Cortex of kidney (tissue), 1 donor: ENCODE measurements at places on chromosomes 2 and 18.

DNA sequence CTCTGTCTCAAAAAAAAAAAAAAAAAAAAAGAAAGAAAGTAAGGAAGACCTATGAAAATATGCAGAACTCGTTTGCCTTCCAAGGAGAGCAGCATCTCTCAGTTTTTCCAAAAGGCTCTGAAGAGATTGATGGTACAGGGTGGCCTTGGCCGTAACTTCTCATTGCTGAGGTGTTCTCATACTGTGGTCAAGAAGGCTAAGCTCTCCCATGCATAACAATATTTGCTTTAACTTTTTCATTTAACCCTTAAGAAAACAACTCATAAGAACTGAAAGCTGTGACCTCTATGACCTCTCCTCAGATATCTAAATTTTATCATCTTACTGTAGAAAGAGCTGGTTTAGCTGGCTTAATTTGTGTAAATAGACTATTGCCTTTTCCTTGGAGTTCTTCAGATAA, 37.1 kb upstream of the GATA6 start:
- DNase-seq = no peak

DNA sequence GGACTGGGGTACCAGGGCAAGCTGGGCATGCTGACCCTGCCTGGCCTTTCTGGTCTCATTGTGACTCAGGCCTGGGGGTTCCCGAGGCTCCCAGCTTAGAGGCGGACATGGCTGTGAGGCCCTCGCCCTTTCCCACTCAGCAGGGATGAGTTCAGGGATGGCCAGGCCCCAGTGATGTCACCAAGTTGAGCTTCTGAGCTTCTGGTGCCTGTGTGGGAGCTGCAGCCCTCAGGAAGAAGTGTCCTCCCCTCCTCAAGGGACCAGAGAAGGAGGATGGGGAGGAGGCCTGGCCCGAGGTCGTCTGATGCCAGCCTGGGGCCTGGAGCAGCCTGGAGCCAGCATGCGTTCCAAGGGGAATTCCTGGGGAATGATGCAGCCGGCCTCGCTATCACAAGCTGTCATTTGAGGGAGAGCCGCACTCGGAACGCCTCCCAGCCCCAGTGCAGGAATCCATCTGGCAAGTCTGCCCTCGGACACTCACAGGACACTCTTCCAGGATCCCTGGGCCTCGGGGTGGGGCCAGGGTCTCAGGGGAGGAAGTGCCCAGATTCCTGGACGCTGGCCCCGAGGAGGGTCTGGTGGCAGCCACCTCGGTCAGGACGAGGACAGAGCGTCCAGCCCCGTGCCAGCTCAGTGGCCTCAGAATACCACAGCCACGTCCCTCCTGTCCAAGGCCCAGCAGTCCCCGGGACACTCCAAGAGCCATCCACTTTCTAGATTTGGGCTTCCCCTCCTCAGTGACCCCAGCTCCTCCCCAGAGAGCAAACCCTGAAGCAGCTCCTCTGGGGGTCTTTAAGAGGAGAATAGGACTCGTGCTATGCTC, 61.2 kb upstream of the GPC1 start:
- no peak for DNase-seq

DNA sequence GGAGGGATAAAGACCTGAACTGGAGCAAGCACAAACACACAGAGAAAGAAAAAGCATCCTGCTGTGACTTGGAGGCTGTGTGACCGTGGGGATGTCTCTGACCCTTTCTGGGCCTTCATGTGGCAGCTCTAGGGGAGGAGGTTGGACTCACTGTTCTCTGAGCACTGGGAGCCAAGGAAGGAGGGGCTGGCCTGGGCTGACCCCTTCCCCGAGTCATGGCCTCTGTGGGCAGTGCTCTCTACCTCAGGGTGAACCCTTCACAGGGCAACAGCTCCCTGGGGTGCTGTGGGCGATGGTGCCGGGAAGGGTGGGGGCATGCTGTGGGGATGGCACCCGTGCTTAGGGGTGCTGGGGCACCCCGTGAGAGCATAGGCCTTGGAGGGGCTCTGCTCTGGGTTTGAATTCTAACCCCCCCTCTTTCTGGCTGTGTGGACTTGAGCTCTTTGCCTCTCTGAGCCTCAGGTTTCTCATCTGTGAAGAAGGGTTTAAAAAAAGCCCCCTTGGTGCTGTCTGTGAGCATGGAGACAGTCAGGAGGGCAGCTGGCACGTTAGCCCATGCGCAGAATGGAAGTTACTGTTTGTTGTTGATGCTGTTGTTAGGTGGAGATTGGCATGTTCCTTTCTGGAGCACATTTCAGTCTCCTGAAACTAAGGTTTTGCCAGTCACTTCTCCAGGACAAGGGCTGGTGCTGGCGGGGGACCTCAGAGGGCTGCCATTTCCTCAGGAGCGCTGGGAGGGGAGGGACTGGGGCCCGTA, 700 bp downstream of the TOGARAM2 start:
- DNase-seq = no peak

- DNase-seq = no peak
Observed at GRCh38 chr2:145752091-145752806, 1232.3 kb upstream of the ZEB2 start.

DNA sequence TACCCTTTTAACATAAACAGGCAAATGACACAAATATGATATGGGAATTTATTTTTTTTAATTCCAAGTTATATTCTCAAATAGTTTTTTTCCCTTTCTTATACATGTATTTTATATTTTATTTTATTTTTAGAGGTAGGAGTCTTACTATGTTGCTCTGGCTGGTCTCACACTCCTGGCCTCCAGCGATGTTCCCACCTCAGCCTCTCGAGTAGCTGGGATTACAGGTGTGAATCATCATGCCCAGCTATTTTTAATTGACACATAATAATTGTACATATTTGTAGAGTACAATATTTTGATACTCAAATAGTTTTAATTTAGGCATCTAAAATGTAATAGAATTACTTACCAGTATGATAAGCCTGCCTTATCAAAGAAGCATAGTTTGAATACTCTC, 12.2 kb downstream of the BAZ2B start:
- no peak for DNase-seq
